ENCODE measurements at places on chromosomes 3 and 15.

DNA sequence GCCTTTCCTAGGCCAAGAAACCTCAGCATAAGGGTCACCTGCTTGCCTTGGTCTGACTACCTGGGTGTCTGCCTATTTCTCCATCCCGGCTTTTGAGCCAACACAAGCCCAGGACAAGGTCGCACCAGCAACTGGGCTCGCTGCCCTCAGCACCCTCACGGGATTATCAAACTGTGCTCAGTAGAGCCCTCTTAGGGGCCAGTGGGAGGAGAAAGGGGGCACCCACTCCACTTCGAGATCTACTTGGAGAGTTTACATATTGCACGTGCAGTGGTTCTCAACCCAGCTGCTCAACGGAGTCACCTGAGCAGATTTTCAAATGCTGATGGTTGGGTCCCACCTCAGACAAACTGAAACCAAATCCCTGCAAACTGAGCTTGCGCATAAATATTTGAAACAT is 31.1 kb downstream of the TSPAN3 start:
- no peak for DNase-seq

DNA sequence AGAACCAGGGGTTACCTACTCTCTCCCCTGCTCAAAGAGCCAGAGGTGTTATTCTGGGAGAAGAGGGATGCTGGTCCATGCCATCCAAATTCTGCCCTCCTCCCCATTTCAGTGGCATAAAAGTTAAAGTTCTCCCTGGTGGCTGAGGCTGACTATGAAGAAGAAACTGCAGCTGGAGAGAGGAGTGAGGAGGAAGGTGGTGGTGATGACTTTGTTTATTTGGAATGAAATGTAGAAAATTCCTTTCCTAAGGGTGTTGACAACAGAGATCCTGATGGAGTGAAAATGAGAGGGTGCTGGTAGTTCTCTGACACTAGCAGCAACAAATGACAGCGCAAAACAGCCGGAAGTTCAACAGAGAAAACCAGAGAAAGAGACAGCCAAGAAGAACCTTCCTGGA is 100.4 kb downstream of the PCCB start:
- no peak for DNase-seq

DNA sequence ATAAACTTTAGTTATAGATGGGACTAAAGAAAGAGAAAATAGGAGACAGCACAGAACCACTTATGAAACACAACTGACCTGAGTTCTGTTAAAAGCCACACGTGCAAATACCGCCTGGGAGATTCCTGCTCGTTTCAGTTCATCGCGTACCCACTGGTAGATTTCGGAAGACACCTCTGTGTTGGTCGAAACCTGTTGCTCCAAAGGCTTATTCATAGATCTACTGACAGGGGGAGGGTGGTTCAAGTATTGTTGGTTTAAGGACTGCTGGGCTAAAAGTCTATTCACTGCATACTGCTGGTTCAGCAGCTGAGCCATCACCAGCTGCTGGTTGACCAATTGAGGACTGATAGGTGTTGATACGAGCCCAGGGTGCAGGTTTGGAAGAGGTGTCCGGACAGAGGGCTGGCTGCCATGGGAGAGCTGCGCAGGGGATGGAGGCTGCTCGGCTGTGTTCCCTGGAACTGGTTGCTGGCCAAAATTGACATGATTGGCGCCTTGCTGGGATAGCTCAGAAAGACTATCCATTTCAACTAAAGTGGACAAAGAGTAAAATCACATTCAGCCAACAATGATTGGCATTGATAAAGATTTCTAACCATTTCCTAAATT is 30.6 kb downstream of the SATB1 start:
- no peak for DNase-seq

GRCh38 chr3:3027976-3028567 is 82.1 kb downstream of the IL5RA start:
- no peak for DNase-seq

DNA sequence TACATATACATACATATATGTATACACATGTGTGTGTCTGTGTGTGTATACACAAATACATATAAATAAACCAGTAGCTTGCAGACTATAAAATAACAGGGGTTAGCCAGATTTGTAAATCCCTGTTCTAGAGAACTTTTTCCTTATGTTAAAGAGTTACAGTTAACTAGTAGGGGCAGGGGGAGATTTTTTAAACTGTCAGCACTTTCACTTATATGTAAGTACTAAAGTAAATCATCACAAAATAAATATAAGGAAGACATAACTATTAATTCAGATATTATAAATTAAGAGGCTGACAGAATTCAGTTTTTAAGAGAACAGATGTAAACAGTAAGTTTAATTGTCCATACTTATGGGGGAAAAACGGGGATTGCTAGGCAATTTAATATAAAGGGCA is 74.0 kb downstream of the LRRFIP2 start:
- DNase-seq = no peak

DNA sequence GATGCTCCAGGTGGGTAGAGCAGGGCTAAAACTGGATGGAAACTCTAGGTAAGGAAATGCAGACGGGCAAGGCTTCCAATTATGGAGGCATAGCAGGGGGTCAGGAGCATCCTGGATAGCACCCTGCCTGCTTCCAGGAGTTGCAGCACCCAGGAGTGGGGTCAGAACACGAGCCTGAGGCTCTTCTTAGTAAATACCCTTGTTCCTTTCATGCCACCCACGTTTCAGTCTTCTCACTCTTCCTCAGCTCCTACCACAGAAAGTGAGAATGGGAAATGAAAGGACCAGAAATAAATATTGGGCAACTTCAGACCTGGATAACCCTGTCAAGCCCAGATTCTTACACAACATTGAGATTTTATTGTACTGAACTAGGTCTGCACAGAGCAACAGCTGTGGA is 16.4 kb downstream of the CCR1 start:
- no peak for DNase-seq

- DNase-seq = no peak
These were observed 181.2 kb downstream of the WNT5A start for GRCh38 chr3:55305696-55306485.

GRCh38 chr3:66991459-66991858 is 6.6 kb upstream of the KBTBD8 start:
- peak; percentile 57 for DNase-seq

- no peak for DNase-seq
These were observed 186.0 kb downstream of the TNIK start for GRCh38 chr3:171274222-171274621.

DNA sequence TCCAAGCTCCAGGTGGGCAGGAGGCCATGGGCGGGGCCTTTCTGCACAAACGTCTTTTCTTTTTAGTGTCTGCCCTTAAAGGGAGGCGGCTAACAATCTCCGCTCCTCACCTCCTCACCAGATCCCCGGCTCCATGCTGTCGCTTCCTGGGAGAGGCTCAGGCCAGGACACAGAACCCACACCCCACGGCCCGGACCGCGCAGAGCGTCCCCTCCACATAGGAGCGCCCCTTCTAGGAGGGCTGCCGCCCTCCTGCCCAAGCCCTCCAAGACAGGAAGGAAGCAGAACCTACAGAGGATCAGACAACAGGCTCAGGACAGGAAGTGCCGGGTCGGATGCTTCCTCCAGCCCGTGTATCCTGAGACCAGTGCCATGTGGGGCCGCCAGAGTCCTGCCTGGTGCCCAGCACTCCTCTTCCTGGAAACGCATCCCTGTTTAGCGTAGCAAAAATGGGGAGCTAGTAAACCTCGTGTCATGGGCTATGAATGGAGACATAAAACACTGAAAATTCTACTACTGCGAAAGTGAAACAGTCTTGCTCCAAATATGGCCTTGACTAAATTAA is 83.2 kb upstream of the ATP10A start:
- no peak for DNase-seq

Data from D341Med (cell line).